ENCODE measurements at places on chromosomes 16 and 17.

GRCh38 chr17:44338702-44339101, 6.4 kb upstream of the GRN start:
- DNase-seq, result no peak

DNA sequence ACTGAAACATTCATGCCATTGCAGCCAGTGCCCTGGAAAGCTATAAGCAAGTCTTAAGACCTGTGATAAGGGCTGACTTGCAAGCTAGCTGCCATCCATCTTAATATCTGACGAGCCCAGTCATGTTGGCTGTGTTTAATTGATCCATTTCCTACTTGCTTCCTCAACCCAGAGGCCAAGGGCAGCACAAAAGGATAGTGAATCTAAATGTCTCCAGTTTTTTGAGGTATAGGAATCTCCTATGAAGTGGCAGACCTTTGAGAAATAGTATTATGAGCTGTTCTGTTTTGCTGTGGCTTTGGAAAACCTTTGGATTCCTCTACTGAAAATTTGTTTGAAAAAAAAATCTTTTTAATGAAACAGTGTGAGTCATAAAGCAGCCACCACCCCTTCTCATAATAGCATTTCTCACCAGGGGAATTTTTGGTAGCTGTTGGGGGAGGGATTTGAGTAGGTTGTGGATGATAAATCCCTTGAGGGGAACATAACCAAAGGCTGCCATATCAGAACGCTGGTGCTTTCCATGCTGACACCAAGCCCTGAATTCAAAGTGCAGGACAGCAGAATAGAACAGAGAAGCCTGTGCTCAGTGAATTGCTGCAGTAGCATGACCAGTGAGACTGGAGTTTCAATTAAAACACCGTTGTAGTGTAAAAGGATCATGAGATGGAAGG, 12.9 kb downstream of the ZNRF1 start:
- no peak for DNase-seq

DNA sequence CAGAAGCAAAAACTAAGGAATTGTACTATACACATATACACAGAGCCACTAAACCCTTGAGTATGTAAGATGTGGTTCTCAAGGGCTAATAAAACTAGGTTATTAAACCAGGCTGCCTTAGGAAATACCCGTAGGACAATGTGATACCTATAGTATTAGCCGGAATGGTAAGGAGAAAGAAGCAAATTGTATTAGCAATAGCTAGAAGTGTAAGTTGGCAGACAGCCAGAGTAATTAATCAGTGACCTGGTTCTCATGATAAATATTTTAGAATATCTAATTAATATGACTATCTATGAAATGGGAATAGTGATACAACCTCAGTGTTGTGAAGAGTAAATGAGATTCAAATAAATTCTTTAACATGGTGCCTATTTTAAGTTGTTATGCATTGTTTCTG, 18.6 kb downstream of the GDPD1 start:
- DNase-seq, result no peak

GRCh38 chr17:3512505-3513171, 36.8 kb downstream of the ASPA start:
- DNase-seq, result no peak

DNA sequence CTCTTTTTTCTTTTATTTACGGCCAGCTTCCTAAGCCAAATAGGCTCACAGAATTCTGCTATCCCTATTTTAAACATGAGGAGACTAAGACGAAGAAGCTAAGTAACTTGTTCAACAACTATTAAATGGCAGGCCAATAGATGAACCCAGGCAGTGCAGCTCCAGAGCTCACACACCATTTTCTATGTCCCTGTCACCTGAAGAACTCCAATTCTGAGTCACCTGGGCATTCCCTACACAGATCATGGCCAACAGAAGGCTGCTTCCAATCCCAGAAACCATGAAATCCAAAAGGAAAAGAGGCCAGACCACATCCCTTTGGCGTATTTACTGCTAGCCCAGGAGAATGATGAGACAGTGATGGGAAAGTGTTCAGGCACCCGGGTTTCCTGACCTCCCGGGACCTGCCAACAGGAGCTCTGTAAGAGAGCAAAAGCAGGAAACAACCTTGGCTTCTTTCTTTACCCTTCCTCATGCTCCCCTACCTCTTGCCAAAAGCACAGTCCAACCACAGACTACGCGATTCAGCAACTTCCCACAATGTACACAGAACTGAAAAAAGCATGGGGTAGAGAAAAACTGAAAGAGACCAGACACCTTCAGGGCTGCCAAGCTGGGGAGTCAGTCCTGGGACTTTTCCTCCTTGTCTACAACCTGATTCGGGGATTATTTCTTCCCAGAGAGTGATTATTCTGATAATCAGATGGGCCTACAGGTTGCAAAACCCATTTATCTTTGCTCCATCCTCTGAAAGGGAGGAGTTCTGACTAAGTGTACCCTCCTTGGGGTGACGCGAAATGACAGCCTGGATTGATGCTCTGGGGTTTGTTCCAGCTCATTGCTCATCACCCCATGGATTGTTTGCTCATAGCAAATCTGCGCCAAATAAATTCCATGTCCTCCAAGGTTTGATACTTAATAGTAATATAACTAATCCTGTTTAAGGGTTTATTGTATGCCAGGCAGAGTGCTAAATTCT, 47.8 kb upstream of the HAS3 start:
- no peak for DNase-seq

DNA sequence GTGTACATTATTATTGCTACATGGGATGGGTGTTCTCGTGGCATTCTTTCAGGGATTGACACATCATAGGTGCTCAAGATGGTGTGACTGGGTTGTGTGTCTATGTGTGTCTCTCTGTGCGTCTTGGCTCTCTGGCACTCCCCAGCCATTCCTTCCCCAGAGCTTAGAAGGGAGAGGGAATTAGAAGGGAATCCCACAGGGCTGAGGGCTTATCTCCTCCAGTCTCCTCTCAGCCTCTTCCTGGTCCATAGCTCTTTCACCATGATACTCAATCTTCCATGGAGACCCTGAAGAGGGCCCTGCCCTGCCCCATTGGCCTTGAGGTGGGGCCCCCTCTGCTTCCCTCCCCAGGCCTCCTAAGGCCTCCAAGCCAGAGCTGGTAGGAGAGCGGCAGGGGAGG, 52.0 kb downstream of the MRM1 start:
- DNase-seq, result no peak

- peak; percentile 79 for DNase-seq
Observed at GRCh38 chr17:75113798-75114551, 4.2 kb downstream of the ARMC7 start.

DNA sequence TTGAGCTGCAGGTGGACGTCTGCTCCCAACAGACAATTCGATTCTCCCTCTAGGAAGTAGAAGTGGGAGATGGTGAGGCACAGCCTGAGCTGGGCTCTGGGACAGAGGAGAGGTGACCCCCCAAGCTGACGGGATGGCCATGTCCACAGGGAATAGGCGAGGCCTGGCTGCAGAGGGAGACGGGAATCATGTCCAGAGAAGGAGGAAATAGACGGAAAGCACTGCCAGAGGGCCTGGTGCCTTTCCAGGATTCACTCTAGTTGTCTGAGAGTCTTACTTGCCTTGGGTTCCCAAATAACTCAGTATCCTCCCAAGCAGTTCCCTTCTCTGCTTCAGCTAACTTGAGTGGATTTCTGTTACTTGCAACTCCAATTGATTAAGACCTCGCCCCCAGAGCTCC, 4.3 kb upstream of the CRISPLD2 start:
- DNase-seq, result no peak

DNA sequence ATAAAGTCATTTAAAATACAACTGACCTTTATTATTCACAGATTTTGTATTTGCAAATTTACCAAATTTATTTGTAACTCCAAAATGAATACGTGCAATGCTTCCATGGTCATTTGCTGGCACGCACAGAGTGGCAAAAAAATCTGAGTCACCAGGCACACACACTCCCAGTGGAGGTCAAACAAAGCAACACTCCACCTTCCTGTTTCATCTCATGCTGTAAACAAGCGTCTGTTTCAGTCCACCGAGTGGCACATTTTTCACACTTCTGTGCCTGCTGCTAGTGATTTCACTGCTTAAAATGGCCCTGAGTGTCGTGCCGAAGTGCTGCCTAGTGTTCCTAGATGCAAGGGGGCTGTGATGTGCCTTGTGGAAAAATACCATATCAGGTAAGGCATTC, 17.8 kb upstream of the ITGAE start:
- DNase-seq, result no peak

DNA sequence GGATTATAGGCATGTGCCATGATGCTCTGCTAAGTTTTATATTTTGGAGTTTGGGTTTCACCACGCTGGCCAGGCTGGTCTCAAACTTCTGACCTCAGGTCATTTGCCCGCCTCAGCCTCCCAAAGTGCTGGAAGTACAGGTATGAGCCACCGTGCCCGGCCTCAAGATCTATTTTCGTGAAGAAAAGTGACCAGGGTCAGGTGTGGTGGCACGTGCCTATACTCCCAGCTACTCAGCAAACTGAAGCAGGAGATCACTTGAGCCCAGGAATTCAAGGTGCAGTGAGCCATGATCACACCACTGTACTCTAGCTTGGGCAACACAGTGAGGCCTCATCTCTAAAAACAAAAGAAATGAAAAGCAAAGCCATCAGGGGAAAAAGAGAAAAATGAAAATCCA, 18.7 kb downstream of the CMTM4 start:
- DNase-seq, result no peak

DNA sequence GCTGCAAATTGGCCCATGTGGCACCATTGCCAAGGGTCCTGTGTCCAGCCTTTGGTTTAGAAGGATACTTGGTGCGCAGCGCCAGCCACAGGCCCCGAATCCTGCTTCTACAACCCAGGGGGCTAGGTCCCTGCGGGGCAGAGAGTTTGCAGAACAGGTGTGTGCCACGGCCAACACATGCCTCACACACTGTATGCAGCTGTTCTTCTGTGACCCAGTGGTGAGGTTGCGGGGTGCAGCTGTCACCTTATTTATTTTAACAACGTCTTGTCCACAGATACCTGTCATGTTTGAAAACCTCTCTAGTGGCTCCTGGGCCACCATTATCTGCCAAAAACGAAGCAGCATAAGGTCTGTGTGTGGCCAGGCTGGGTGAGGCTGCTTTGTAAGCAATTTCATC, 11.6 kb downstream of the CBFA2T3 start:
- DNase-seq, result no peak

GRCh38 chr16:67399749-67400704, 6.7 kb upstream of the TPPP3 start:
- DNase-seq, result peak; percentile 26

DNA sequence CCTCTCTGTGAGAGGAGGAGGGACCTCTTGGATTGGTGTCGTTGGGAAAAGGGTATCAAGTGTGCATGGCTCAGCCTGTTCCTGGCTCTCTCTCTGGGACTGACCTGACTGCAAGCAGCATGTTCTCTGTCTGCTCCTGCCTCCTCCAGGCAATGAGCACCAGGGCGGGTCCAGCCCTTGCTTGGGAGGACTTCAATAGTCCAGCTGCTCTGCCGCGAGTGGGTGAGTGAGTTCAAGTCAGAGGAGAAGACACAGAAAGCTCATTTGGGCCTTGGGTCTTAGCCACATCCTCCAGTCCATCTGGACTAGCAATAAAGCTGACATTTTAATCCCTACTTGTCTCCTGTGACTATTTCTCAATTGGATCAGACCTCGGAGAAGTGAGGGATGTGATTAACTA, 25.2 kb upstream of the TNS4 start:
- no peak for DNase-seq

DNA sequence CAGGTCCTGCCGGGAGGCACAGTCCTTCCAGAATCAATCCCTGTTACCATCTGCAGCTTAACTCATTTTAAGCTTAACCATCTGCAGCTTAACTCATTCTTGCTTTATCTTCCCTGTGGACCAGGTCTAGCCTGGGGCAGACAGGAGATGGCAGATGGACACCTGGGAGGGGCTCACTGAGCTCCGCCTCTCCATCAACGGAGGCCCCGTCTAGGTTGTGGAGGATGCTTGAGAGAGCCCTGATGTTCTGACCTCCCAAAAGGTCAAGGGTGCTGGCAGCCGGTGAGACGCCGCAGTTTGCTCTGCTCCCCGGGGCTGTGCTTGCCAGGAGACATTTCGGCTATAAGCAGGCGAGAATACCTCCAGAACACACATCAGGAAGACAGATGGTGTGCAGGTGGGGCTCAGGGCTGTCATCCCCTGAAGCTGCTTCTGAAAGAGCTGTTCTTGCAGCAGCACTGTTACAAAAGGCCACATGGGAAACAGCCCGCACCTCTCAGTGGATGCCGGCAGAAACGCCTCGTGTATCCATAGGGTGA, 41.3 kb downstream of the BAIAP2 start:
- DNase-seq, result no peak

DNA sequence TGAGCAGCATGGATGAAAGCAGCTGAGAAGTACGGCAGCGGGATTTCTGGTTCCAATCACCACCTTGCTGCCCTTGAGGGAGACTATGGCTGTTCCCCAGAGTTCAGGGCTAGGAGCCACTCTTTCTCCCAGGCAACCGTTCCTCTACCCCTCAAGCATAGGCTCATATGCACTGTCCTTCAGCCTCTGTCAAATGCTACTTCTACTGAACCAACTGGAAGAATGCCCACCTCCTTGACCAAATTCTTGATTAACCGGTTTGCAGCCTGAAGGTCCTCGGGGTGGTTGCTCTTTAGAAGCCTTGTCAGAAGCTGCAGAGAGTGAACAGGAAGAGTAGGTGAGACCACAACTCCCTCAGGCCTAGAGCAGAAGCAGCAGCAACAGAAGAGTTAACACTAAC, 23.8 kb downstream of the GGA2 start:
- DNase-seq, result no peak

DNA sequence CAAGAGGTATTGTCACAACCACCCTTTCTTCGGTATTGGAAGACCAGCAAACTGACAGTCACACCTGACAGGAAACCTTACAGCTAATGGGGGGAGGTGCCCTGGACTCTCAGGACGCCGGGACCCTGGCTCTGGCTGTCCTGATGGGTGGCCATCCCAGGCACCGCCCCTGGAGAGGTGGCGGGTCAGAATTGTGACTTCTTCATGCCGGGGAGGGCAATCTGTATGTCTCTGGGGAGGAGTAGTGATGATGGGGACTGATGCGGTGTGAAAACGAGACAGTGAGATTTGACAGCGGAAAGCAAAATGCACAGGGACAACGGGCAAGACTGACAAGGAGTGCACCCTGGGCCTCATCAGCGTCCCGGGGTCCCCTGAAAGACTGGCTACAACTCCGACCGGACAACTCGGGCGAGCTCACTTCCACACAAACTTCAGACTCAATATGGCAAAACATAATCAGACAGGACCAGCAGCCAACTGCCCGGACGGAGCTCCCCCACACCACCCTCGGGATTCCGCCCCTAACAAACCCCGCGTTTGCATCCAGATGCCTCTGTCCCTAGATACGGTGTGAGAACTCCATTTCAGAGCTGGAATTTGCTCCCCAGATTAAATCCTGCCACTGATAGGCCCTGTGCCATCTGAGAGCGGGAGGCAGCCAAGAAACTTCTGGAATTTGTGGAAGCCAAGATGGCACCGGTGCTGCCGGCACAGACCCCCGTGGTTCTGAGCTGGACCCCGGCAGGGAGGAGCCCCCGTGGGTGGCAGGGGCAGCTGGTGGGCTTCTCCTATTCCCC, 83.6 kb upstream of the CREBBP start:
- no peak for DNase-seq
